Psoas muscle (tissue), 8 donors: ENCODE measurements at places on chromosomes 6 and 20. TPM values are rescaled to one million over a fixed set of nuclear protein-coding genes. Genes with fewer than 3 reads are reported as not detected.

TRIM40 gene
- not detected for total RNA-seq

DZANK1 gene
- 0.40 TPM for total RNA-seq

KCNG1 gene
- not detected for total RNA-seq

C6orf52 gene
- 0.61 TPM for total RNA-seq

CEP57L1 gene
- total RNA-seq, result 6.4 TPM

BNIP5 gene
- not detected for total RNA-seq

KAT14 gene
- total RNA-seq, result 18.4 TPM

SLC17A9 gene
- 0.89 TPM for total RNA-seq

SLC25A27 gene
- total RNA-seq, result 13.3 TPM

BHLHE23 gene
- not detected for total RNA-seq

CENPW gene
- total RNA-seq, result 7.4 TPM

DNA sequence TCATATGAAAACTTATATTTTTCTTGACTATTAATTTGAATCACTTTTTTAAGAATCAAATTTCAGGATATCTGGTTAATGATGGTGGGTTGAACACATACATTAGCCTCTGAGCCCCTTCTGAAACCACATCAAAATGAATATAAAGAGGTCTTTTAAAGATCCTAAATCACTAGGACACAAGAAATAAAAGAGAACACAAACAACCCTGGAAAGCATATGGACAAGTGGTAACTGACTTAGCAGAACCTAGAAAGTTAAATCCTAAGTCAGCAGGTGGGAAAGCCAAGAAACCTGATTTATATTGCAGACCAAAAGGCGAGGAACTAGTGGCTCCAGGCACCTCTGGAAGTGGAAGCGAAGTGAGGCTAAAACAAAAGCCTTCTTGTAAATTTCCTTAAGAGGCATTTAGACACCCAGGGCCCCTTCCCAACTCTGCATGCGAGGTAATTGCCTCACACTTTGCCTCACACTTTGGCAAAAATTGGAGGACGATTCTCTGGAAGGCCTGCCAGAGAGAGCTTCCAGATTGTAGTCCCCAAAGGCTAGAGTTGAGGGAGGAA is 293.9 kb downstream of the KHDC1L start:
- no peaks in the 10 kb centered on the region for H3K27me3 ChIP-seq
- no peak for DNase-seq
- H3K4me1 ChIP-seq, result peaks cover 39% of the 10 kb centered on the region
- H3K4me3 ChIP-seq, result no peak overlapping the region
- no peaks in the 10 kb centered on the region for H3K36me3 ChIP-seq

- no peak for DNase-seq
- no peak overlapping the region for H3K4me3 ChIP-seq
- H3K36me3 ChIP-seq, result no peaks in the 10 kb centered on the region
Observed at GRCh38 chr6:107398001-107398400, 61.4 kb downstream of the PDSS2 start.

GRCh38 chr20:37935435-37935834 is 32.5 kb downstream of the VSTM2L start:
- no peaks in the 10 kb centered on the region for H3K4me1 ChIP-seq
- no peak overlapping the region for H3K4me3 ChIP-seq
- H3K36me3 ChIP-seq, result no peaks in the 10 kb centered on the region
- no peak overlapping the region for H3K27ac ChIP-seq
- peaks cover 2% of the 10 kb centered on the region for H3K27me3 ChIP-seq

- H3K4me1 ChIP-seq, result peaks cover 9% of the 10 kb centered on the region
- no peak overlapping the region for H3K27ac ChIP-seq
- no peaks in the 10 kb centered on the region for H3K27me3 ChIP-seq
Observed at GRCh38 chr6:13870214-13870830, 54.4 kb upstream of the RNF182 start.

GRCh38 chr20:63744574-63745423 is 5.2 kb downstream of the SLC2A4RG start:
- no peak for DNase-seq
- no peak overlapping the region for H3K27ac ChIP-seq
- H3K36me3 ChIP-seq, result peaks cover 25% of the 10 kb centered on the region
- H3K4me3 ChIP-seq, result no peak overlapping the region
- H3K4me1 ChIP-seq, result peaks cover 8% of the 10 kb centered on the region
- H3K27me3 ChIP-seq, result no peaks in the 10 kb centered on the region

DNA sequence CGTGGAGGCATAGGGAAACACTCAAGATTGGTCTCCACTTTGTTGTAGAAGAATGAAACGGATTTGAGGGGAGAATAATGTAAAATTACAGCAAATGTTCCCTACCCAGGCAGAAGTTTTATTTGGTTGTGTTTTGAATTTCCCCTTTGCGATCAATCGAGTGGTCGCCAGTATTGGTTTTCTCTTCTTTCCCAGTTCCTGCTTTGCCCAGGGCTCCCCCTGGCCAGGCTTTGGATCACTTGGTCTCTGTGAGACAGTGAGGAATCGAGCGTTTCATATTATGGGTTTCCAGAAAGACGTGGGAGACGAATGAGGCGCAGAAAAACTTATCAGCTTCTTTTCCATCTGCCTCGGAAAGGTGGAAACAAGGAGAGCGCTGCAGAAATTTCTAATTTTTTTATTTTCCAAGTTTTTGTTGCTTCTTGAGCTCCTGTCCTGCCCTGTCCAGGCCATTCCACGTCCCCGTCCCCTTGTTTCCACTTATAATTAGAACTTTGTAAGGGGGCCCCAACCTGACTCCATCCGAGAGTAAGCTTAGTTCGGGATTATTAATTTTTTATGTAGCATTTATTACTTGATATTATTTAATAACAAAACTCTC is 7.5 kb upstream of the TBX18 start:
- DNase-seq, result no peak
- H3K4me3 ChIP-seq, result no peak overlapping the region
- peaks cover 21% of the 10 kb centered on the region for H3K27me3 ChIP-seq
- no peak overlapping the region for H3K27ac ChIP-seq

- DNase-seq, result no peak
- no peak overlapping the region for H3K4me3 ChIP-seq
- no peak overlapping the region for H3K27ac ChIP-seq
- no peaks in the 10 kb centered on the region for H3K4me1 ChIP-seq
- no peaks in the 10 kb centered on the region for H3K36me3 ChIP-seq
Observed at GRCh38 chr20:60236613-60237012, 278.4 kb downstream of the CDH26 start.

GRCh38 chr6:19599796-19600464 is 237.2 kb upstream of the ID4 start:
- H3K36me3 ChIP-seq, result no peaks in the 10 kb centered on the region
- H3K4me3 ChIP-seq, result no peak overlapping the region
- no peak overlapping the region for H3K27ac ChIP-seq
- no peaks in the 10 kb centered on the region for H3K4me1 ChIP-seq
- no peak for DNase-seq
- no peaks in the 10 kb centered on the region for H3K27me3 ChIP-seq

GRCh38 chr6:166019214-166019613 is 148.4 kb downstream of the TBXT start:
- no peaks in the 10 kb centered on the region for H3K36me3 ChIP-seq
- no peak overlapping the region for H3K4me3 ChIP-seq
- H3K4me1 ChIP-seq, result no peaks in the 10 kb centered on the region

GRCh38 chr6:317448-318144 is 25.3 kb downstream of the DUSP22 start:
- H3K4me3 ChIP-seq, result no peak overlapping the region
- no peak for DNase-seq
- no peaks in the 10 kb centered on the region for H3K36me3 ChIP-seq
- peaks cover 4% of the 10 kb centered on the region for H3K4me1 ChIP-seq
- H3K27me3 ChIP-seq, result no peaks in the 10 kb centered on the region

GRCh38 chr6:28165563-28165962 is 23.9 kb downstream of the ZKSCAN8 start:
- peaks cover 32% of the 10 kb centered on the region for H3K36me3 ChIP-seq
- no peak overlapping the region for H3K27ac ChIP-seq
- H3K4me3 ChIP-seq, result no peak overlapping the region
- H3K4me1 ChIP-seq, result no peaks in the 10 kb centered on the region
- no peaks in the 10 kb centered on the region for H3K27me3 ChIP-seq

- no peaks in the 10 kb centered on the region for H3K36me3 ChIP-seq
- no peaks in the 10 kb centered on the region for H3K27me3 ChIP-seq
- H3K4me1 ChIP-seq, result peaks cover 35% of the 10 kb centered on the region
- no peak overlapping the region for H3K27ac ChIP-seq
Observed at GRCh38 chr6:118864341-118865099, 29.4 kb upstream of the ASF1A start.

- peaks cover 53% of the 10 kb centered on the region for H3K27me3 ChIP-seq
- H3K4me3 ChIP-seq, result peak overlapping the region; percentile 73
- H3K36me3 ChIP-seq, result no peaks in the 10 kb centered on the region
Observed at GRCh38 chr6:45423824-45424450, 46.2 kb upstream of the SUPT3H start.

DNA sequence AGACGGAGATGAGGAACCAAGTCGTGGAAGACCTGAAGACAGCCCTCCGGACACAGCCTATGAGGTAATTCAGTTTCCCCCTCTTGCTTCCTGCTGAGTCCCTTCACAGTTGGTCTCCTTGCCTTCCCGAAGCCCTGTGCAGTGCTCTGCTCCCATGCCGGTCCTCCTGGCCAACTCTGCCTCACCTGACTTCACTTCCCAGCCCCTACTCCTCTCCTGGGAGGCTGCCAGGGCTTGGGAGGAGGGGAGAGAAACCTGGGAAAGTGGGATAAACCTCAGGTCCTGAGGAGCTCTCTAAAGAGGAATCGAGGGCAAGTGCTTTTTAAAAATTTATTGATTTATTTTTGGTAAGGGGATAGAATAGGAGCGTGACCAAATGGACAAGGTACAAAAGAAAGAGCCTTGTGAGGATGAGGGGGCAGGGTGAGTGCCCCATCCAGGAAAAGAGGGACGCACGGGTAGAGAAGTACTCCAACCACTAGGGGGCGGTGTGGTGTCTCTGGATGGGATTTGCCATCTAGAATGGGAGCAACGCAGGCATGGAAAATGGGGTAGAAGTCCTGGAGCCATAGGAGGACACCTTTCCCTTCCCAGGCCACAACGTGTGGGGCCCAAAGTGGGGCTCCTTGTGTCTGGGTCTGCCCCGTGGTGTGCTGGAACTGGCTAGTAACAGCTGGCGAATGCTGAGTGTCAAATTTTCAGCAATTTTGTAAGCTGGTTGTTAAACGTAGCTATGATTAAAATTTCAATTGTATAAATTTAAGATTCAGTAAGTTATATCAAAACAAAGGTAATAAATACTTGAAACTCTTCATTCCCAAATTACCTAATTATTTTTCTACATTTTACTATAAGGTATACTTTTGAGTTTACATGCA is 69.0 kb downstream of the MOCS1 start:
- H3K27me3 ChIP-seq, result no peaks in the 10 kb centered on the region
- no peaks in the 10 kb centered on the region for H3K4me1 ChIP-seq
- peak; percentile 75 for DNase-seq
- H3K4me3 ChIP-seq, result no peak overlapping the region
- H3K36me3 ChIP-seq, result peaks cover 55% of the 10 kb centered on the region

GRCh38 chr6:132505158-132505557 is 7.8 kb downstream of the STX7 start:
- H3K36me3 ChIP-seq, result peaks cover 40% of the 10 kb centered on the region
- no peak overlapping the region for H3K27ac ChIP-seq
- no peak for DNase-seq
- H3K27me3 ChIP-seq, result no peaks in the 10 kb centered on the region
- peaks cover 31% of the 10 kb centered on the region for H3K4me1 ChIP-seq
